ENCODE measurements at places on chromosomes 13 and 19.

GRCh38 chr19:17243211-17243829 lies 2.4 kb downstream of the NR2F6 start:
- no peak for DNase-seq

DNA sequence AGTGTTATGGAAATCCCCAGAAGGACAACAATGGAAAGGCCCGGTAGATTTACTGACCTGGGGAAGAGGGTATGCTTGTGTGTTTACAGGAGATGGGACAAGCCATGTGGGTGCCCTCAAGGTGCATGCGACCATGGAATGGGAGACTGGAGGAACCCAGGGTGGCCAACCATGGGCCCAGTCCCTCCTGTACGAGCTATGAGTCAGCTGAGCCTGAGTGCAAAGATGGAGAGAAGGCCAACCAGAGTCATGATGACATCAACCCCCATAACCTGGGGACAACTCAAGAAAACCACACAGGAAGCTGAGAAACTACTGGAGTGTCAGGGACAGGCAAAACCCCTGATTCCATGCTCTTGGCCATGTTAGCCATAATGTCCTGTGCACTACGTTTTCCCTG lies 7.8 kb downstream of the ZNF350 start:
- no peak for DNase-seq

DNA sequence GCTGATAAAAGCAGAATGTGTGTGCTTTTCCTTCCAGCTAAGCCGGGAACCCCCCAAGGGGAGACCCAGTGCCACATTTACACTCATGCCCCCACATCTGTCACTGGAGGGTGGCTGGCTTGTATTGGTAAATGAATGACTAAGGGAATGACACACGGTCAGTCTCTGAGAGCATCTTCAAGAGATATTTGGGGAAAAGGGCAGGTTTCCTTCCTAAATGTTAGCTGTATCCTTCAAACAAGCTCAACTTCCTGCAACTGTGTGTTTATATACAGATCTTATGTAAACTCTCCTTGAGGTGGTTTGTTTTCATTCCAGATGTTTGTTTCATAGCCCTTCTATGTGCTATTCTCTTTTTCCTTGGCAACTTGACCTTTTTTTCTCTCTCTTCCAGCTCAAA lies 192.6 kb downstream of the COL4A1 start:
- no peak for DNase-seq

- DNase-seq, result no peak
These were observed 827.6 kb downstream of the DACH1 start for GRCh38 chr13:71039440-71039839.

DNA sequence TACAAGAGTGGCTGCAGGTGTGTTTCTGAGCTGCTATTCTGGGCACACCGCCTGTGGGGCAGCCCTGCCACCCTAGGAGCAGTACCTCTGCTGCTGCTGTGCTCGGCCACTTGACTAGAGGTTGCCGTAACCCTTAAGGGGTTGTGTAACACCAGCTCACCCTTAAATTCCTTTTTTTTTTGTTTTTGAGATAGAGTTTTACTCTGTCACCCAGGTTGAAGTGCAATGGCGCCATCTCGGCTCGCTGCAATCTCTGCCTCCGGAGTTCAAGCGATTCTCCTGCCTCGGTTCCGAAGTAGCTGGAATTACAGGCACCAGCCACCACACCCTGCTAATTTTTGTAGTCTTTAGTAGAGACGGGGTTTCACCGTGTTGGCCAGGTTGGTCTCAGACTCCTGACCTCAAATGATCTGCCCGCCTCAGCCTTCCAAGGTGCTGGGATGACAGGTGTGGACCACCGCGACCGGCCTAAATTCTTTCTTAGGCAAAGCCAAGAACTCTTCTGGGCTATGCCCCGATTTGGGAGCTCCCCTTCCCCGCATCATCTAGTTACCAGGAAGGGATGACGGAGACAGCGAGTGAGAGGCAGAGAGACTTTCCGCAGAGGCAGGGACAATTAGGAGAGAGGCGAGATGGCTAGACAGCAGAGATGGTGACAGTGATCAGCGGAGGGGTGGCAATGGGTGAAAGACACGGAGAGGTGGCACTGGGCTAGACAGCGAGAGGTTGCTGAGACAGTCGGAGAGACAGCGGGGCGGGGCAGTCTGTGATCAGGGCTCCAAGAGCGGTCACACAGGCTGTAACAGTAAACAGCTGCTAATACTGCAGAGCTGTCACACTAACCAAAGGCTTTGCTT lies 4.4 kb upstream of the LILRA5 start:
- DNase-seq, result no peak

- DNase-seq, result no peak
These were observed 18.5 kb downstream of the PPP1R12C start for GRCh38 chr19:55098716-55099556.

- peak; percentile 3 for DNase-seq
These were observed 629 bp downstream of the IZUMO4 start for GRCh38 chr19:2097203-2097885.

- no peak for DNase-seq
These were observed 817.8 kb upstream of the PCDH9 start for GRCh38 chr13:68047889-68048288.

Measured in ACHN (cell line).